Nephron progenitor cell (in vitro differentiated cells): ENCODE measurements at places on chromosomes 4 and X.
A peak's percentile ranks its signal among the peaks of the same experiment; 100 is the strongest.

GRCh38 chrX:87702795-87703194 lies 185.2 kb downstream of the KLHL4 start:
- no peak for DNase-seq

GRCh38 chrX:136162827-136163570 lies 15.7 kb downstream of the FHL1 start:
- DNase-seq: peak; percentile 37

- no peak for DNase-seq
These were observed at the start of gene NEUROG2 for GRCh38 chr4:112516066-112516470. NEUROG2 (minus strand) TSS chr4:112516180; CDS start chr4:112515475, 705 bp downstream.

DNA sequence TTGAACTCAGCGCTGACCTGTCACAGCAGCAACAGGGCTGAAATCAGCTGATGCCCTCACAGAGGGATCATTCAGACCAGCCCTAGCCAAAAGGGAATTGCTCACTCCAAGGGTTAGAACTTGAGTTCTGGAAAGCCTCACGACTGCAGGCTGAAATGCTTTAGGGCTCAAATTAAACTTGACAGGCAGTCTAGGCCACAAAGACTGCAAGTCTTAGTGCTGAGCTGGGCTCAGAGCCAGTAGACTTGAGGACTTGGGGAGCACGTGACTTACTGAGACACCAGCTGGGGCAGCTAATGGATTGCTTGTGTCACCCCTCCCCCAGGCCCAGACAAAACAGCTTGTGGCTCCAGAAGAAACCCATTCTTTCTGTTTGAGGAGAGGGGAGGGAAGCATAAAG lies 119.0 kb upstream of the SLC6A14 start:
- peak; percentile 5 for DNase-seq

DNA sequence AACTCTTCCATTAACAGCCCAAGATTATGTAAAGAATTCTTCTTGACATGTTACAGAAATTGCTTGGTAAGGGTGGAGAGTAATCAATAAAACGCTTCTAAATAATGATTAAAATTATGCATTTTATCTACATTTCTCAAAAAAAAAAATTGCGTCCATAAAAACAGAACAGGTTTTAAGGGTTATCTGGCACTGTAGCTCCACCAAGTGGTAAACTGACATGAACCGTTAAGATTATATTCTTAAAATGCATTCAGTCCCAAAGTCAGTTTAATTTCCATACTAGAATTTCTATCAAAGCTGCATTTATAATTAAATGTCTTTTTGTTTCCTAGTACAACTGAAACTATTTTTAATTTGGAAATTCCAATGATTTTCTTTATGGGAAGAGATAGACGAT lies 214.0 kb upstream of the UGT8 start:
- DNase-seq: no peak

GRCh38 chrX:104488811-104489210 lies 77.2 kb upstream of the IL1RAPL2 start:
- DNase-seq: no peak

DNA sequence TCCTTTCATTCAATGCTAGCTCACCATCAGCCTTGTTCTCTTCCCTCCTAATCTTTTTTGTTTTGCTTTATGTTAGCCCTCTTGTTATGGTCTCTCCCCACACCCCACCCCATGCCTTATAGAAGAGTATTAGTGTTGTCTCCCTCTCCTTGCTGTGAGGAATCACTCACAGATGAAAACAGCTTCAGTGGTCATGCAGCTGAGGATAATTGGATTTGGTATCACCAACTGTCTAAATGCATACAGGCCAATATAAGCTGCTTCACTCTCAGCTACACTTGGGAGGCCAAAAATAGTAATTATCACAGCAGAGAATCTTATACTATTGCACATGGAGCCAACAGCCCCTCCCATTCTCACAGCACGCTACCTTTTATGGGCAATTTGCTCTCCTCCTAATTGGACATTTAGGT lies 494.6 kb upstream of the FAM241A start:
- DNase-seq: no peak

- DNase-seq: no peak
These were observed 713 bp upstream of the GATA1 start for GRCh38 chrX:48785540-48786214.

- DNase-seq: no peak
These were observed 49.7 kb downstream of the TLL1 start for GRCh38 chr4:165922747-165923146.

DNA sequence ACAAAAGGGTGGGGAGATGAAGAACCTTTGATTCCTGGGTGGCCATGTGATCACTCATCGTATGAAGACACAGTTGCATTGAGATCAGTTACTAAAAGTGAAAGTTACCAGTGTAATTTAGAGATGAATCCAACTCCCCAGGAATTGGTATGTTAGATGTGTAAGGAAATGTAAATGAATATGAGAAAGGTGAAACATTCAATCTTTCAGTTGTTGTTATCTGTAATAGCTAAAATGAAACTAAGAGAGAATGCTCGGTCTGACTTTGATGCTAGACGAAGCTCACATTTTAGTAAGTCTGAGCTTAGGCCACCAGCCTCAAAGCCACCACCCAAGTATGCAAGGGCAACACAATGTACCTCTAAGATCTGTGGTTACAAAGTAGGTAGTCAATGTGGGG lies 194.3 kb upstream of the POF1B start:
- no peak for DNase-seq

DNA sequence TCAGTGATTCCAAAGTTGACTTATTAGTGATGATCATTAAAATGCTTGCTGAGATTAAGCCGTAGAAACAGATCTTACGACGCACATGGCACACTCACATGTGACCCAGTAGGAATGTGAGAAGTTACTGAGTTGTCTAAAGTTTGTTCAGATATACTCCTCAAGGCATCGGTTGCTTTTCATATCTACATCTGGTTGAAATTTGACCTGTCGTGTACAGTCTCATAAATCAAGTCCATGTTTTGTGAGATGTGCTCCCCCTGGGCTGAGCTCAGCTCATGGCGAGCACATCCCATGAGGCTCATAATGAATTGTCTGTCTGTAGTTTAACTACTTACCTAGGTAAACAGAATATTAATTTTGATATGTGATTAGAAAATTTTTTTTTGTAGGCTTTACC lies 67.0 kb downstream of the TNIP2 start:
- no peak for DNase-seq

- no peak for DNase-seq
These were observed 2.3 kb upstream of the AMBN start for GRCh38 chr4:70589785-70590184.

GRCh38 chr4:53512608-53513007 lies 78.7 kb downstream of the LNX1 start:
- DNase-seq: no peak

DNA sequence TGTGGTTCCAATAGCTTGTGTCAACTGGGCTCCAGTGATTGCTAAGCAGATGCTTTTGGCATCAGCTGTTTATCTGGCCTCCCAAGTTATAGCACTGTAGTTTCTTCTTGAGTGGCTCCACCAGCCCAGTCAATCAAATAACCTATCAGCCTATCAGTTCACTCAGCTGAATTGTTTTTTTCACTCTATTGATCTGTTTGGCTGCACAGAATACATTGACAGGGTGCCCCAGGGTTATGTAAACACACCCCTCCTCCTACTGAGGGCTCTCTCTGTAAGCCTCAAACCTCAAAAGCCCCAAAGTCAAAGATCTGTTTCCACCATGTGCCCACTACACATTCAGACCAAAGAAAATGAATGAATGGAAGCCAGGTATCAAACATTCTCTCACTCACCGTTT lies 214.0 kb downstream of the HS6ST2 start:
- no peak for DNase-seq

DNA sequence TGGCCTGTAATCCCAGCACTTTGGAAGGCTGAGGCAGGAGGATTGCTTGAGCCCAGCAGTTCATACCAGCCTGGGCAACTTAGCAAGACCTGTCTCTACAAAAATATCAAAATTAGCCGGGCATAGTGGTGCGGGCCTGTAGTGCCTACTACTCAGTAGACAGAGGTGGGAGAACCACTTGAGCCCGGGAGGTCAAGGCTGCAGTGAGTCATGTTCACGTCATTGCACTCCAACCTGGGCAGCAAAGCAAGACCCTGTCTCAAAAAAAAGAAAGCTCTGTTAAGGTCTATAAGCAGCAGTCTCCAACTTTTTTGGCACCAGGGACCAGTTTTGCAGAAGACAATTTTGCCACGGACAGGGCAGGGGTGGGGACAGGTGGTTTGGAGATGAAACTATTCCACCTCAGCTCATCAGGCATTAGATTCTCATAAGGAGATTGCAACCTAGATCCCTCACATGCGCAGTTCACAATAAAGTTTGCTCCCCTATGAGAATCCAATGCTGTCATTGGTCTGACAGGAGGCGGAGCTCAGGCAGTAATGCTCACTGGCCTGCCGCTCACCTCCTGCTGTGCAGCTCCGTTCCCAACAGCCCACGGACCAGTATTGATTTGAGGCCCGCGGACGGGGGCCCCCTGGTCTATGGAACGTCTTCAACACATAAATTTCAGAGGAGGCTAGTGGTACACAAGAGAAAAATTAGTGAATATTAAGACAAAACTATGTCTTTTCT lies 67.9 kb downstream of the KLHL8 start:
- no peak for DNase-seq

- DNase-seq: no peak
These were observed 43.7 kb downstream of the NLGN4X start for GRCh38 chrX:6184900-6185515.

GRCh38 chr4:147057611-147058190 lies 112.0 kb upstream of the TTC29 start:
- DNase-seq: no peak

DNA sequence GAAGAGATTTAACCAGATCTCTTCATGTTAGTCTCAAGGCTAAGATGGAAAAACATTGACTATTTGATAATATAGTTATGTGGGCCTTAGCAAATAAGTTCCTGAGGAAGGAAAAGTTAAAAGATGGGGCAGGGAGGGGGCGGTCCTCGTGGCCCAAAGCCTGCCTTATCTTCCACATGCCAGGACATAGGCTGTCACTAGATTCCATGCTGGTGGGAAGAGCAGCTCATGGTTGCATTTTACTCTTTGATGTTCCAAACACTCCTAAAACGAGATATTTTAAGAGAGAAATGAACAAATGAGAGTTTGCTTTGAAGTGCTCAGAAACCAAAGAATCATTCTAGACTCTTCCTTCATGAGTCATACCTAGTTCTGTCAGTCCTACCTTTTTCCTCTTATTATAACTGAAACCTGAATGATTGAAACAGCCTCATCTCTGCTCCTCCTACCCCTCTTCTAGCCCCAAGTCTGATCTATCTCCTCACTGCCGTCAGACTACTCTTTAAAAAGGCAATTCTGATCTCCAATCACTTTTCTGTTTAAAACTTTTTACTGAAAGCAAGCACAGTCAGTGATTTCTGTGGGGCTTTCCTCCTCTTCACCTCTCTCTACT lies 25.1 kb downstream of the RAB9B start:
- no peak for DNase-seq

DNA sequence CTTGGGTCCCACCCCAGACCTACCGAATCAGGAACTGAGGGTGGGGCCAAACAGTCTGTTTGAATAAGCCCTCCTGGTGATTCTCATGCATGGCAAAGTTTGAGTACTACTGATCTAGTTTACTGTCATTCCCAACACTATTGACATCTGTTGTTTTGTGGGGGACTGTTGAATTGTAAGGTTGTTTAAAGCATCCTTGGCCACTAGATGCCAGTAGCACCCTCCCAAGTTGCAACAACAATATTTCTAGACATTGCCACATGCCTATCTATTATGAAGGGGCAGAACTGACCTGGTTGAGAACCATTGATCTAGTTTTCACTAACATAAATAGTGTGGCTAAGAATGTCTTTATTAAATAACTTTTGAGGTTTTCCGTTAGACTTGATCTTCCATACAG lies 15.1 kb downstream of the TAF9B start:
- DNase-seq: no peak

DNA sequence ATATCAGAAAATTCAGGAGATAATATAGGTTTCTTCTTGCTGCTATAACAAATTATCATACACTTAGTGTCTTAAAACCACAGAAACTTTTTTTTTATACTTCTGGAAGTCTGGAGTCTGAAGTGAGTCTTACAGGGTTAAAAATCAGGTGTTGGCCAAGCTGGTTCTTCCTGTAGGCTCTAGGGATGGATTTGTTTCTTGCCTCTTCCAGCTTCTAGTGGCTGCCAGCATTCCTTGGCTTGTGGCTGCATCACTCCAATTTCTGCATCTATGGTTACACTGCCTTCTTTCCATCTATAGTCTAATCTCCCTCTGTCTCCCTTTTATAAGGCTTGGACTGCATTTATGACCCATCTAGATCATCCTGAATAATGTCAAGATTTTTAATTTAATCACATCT lies 68.7 kb downstream of the ANTXR2 start:
- no peak for DNase-seq

DNA sequence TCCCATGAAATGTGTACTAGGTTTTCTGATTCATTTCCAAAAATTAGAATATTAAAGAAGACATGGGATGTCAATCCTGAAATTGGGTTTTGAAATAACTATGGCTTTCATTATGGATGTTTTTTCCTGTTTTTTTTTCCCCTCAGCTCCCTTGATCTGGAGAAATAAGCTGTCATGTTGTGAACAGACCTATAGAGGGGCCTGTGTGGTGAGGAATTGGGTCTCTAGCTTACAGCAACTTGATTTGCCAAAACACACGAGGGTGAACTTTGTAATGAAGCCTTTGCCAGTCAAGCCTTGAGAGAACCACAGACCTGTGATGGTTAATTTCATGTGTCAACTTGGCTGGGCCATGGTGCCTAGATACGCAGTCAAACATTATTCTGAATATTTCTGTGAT lies 2413.6 kb downstream of the PCDH7 start:
- no peak for DNase-seq

- no peak for DNase-seq
These were observed 10.6 kb downstream of the SLC38A5 start for GRCh38 chrX:48459483-48459882.

DNA sequence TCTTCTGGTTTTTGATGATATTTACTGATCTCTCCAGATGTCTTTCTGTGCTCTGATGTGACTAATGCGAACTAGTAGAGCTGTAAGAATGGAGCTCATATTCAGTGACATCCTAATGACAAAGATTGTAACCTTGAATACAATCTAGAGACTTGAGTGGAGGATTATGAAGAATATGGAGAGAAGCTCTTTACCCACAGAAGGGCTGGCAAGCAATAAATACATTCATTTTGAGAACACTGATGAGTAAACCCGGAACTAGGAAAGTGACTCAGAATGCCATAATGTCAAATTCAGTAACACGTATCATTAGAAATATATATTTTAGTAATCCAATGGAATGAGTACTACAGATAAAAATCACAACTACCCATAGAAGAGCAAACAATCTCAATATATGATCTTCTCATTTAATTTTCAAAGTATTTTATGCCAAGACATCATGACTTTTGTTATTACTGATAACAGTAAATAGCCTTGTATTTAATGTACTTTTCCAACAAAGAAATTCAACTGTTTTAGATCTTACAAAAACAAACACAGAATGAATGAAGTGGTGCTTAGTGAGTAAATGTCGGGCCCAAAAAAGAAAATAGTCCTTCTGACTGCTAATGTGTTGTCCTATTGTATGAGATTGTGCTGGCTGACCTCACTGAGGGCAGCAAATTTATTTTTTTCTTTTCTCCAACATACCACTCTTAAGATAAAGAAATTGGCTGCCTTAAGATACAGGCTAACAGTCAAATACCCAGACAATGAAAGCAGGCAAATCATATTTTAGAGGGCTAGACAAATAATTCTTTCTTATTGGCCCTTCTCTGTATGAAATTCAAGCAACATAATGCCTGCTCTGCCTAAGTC lies 49.2 kb upstream of the HDAC8 start:
- no peak for DNase-seq

GRCh38 chrX:120697053-120697452 lies 67.2 kb upstream of the C1GALT1C1 start:
- DNase-seq: no peak
